ENCODE measurements at places on chromosomes 5 and 9. TPM values are rescaled to one million over a fixed set of nuclear protein-coding genes. Genes with fewer than 3 reads are reported as not detected.

- no peak for DNase-seq
These were observed 137.0 kb downstream of the RXRA start for GRCh38 chr9:134463280-134463679.

- no peak for DNase-seq
These were observed 1.7 kb downstream of the ALG2 start for GRCh38 chr9:99220011-99220410.

DNA sequence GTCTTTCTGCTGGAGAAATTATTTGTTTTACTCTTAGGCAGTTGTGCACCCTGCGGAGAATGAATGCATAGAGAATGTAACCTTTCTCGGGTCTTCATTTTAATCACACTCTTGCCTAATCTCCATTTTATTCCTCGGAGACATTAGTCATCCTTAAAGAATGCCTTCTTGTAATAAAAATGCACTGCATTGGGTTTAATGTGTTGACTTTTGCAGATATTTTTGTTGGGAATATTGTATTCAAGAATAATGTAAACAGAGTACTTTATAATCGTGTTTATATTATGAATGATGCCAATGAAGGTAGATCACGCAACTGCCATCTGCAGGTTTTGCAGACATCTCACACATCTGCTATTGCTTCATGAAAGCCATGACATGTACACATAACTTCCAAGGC, 1093.9 kb upstream of the CDH6 start:
- peak; percentile 9 for DNase-seq

DNA sequence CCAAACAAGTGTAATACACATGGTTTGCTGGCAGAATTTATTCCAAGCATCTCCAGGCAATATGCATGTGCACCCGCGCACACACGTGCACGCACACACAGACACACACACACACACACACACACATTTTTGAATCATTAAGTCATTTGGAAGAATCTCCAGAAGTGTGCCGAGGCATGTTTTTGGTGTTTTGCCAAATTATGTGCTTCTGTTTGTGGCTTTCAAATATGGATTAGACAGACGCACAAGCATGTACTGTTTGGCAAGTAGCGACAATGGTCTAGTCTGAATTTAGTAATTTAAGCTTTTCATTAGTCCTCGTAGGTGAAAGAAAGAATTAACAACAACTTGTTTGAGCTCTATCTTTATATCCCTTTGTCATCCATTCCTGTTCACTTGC, 36.7 kb downstream of the NFIB start:
- DNase-seq = peak; percentile 83

GRCh38 chr5:157431544-157432200, 28.3 kb upstream of the NIPAL4 start:
- peak; percentile 66 for DNase-seq

DNA sequence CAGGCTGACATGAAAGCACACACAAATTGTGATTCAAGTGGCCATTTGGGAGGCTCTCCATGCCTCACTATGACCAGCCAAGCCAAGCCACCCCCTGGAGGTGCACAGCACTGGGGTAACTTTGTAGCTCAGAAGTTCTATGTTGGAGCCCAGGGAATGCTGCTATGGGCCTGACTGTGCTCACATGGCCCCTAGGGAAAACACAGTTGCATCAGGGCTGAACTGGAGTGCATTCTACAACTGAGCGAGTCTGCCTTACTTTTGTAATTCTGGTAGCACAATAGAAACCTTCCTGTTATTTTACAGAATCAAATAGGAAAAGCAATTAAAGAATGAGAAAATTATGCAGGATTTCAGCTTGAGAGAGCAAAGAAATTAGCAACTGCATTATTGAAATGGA, 455.5 kb upstream of the TRPC7 start:
- no peak for DNase-seq

GRCh38 chr9:72119853-72120252, 29.4 kb upstream of the GDA start:
- DNase-seq = no peak

DNA sequence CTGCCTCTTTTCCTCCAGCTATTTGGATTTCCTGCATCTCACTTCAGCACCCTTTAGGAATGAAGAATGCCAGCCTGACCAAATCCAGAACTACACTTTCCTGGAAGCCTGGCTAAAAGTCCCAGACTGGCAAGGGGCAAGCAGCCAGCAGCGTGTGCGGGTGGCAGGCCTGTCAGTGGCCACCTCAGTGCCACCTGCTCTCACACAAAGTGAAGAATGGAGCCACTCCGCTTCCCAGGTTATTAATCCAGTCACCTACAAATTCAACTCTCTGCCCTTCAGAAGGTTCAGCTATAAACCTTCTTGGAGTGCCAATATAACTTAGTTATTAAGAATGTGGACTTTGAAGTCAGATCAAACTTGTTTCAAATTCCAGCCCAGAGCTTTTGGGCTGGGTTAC, 6.7 kb upstream of the ALDOB start:
- peak; percentile 27 for DNase-seq

DNA sequence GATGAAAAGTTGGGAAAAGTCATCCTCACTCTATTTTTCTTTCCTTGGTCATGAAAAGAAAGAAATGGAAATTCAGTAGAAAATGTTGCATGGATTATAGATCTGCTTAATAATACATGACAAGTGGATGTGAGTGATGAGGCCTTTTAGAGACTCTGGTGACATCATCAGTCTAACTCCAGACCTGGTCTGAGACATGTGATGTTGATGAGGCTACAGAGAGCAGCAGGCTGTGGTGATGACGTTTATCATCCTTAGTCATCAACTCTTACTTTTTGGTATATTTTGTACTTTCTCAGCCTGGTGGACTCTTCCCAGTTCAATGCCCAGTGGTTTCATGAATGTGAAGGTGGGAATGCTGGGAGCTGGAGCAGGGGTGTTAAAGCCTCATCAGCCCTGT, 116.4 kb downstream of the TTLL11 start:
- no peak for DNase-seq

- no peak for DNase-seq
These were observed 36.7 kb downstream of the ANKRD31 start for GRCh38 chr5:75199946-75200345.

DNA sequence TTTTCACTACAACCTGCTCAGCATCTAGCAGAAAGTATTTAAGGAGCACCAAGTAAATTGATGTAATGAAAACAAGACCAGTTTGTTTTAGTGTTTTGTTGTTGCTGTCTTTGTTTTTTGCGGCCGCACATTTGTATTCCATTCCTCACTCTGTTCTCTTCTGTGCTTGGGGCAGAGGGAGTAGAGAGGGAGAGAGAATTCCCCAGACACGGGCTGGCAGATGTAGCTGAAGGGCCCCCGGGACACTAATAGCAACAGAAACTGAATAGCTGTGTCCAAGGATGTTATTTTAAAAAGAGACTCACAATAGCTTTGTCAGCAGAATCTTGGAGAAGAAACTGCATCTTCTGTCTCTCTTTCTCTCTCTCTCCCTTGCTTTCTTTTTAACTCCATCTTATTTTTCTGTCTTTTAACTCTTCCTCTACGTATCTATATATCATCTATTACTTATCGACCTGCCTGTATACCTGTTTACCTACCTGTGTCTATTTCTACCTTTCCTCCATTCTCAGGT, 145.3 kb downstream of the PAPPA start:
- DNase-seq = peak; percentile 68

- DNase-seq = no peak
These were observed 2.0 kb upstream of the FOXB2 start for GRCh38 chr9:77017505-77017894.

DNA sequence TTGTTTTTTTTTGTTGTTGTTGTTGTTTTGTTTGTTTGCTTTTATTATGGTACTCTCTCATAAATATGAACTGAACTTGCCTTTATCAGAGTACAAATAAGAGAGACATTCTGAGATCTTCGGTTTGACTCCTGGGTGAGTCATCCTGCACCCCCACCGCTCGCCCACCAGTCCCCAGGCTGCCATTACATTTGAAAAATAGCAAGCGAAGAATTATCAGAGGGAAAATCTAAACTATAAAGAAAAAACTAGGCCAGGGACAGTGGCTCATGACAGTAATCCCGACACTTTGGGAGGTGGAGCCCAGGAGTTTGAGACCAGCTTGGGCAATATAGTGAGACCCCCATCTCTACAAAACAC, 122.1 kb upstream of the MAP3K1 start:
- no peak for DNase-seq

- DNase-seq = no peak
These were observed 70.3 kb upstream of the LHFPL2 start for GRCh38 chr5:78718824-78719223.

- DNase-seq = peak; percentile 39
These were observed 244.7 kb upstream of the RPS23 start for GRCh38 chr5:82522897-82523296.

GRCh38 chr5:31598640-31599611, 40.0 kb upstream of the PDZD2 start:
- DNase-seq = no peak

DNA sequence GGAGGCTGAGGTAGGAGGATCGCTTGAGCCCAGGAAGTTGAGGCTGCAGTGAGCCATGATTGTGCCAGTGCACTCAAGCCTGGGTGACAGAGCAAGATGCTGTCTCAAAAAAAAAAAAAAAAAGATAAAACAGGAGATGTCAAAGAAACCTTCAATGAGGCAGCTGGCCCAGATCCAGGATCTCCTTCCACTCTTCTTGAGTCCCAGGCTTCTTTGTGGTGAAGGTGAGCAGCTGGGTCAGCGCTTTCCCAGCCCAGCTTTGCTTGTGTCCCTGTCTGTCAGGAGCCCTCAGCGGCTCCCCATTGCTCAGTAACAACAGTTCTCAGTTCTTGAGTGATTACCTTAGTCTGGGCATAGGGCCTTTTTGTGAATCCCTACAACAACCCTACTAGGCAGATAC, 69.4 kb upstream of the PSD2 start:
- DNase-seq = peak; percentile 40

DNA sequence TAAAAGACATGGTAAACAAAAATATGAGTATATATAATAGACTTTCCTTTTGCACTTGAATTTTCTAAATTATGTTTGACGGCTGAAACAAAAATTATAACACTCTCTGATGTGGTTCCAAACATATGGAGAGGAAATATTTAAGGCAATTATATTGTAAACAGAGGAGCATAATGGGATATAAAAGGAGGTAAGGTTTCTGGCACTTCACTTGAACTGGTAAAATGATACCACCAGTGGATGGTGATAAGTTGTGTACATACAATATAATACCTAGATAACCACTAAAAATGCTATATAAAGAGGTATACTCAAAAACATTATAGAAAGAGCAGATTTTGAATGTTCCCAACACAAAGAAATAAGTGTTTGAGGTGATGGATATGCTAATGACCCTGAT, 192.9 kb upstream of the RAD23B start:
- no peak for DNase-seq

The SPATA6L gene
- polyA plus RNA-seq = 1.0 TPM

The IFNA2 gene
- not detected for polyA plus RNA-seq

The FGF18 gene
- polyA plus RNA-seq = 0.58 TPM

The DBH gene
- 4.9 TPM for polyA plus RNA-seq

The PCDHGA10 gene
- polyA plus RNA-seq = 2.3 TPM

The DIPK1B gene
- 35.5 TPM for polyA plus RNA-seq

The TMEFF1 gene
- 14.4 TPM for polyA plus RNA-seq

The SPINK13 gene
- not detected for polyA plus RNA-seq

The GHR gene
- polyA plus RNA-seq = 0.20 TPM

The RNF224 gene
- polyA plus RNA-seq = not detected

The HNRNPA0 gene
- 66.8 TPM for polyA plus RNA-seq

The STPG3 gene
- not detected for polyA plus RNA-seq
